ENCODE measurements at places on chromosomes 1 and 21. TPM values are rescaled to one million over a fixed set of nuclear protein-coding genes. Genes with fewer than 3 reads are reported as not detected.

Gene OR14I1
- total RNA-seq: not detected

Gene KPRP
- total RNA-seq: not detected

Gene FAM110D
- total RNA-seq: not detected

Gene MMEL1
- total RNA-seq: not detected

Gene ANGPTL7
- total RNA-seq: 0.34 TPM

Gene RHD
- total RNA-seq: not detected

Gene CD48
- total RNA-seq: not detected

Gene PIP5K1A
- total RNA-seq: 34.7 TPM

Gene UBE4B
- 48.7 TPM for total RNA-seq

Gene TRIM67
- 0.15 TPM for total RNA-seq

Gene C1QC
- not detected for total RNA-seq

Gene CELF3
- not detected for total RNA-seq

Gene KCNQ4
- 0.10 TPM for total RNA-seq

Gene ACOT11
- total RNA-seq: 0.69 TPM

Gene DNAJC8
- 59.8 TPM for total RNA-seq

Gene PROK1
- not detected for total RNA-seq

Gene PLPPR4
- 0.20 TPM for total RNA-seq

Gene KMO
- total RNA-seq: not detected

Gene GRIK3
- total RNA-seq: not detected

Gene PLA2G2F
- not detected for total RNA-seq

Gene SMG7
- total RNA-seq: 28.9 TPM

Gene CRYBG2
- total RNA-seq: not detected

Gene AMPD1
- total RNA-seq: not detected

Gene PLCH2
- not detected for total RNA-seq

Gene KAZN
- 23.3 TPM for total RNA-seq

Gene HENMT1
- total RNA-seq: 3.4 TPM

Gene CALML6
- total RNA-seq: 0.10 TPM

Gene KCNH1
- not detected for total RNA-seq

Gene VCAM1
- 18.8 TPM for total RNA-seq

Gene CHI3L1
- 3,366 TPM for total RNA-seq

Gene COL6A1
- 7,693 TPM for total RNA-seq

Gene NBPF10
- 1.9 TPM for total RNA-seq

Gene ZNF684
- 1.2 TPM for total RNA-seq

Gene GJA9
- not detected for total RNA-seq

Gene IL24
- not detected for total RNA-seq

Gene CD101
- 0.49 TPM for total RNA-seq

Gene ALPL
- total RNA-seq: 104 TPM

Gene KANK4
- total RNA-seq: not detected

Gene LRRC38
- total RNA-seq: not detected

Gene METTL13
- total RNA-seq: 20.7 TPM

Gene CELSR2
- 0.44 TPM for total RNA-seq

Gene LCE2C
- total RNA-seq: not detected

Gene EPHA8
- not detected for total RNA-seq

Gene PBX1
- 39.5 TPM for total RNA-seq

Gene OPN3
- 9.0 TPM for total RNA-seq

Gene PDPN
- 50.9 TPM for total RNA-seq

Gene RGS7
- not detected for total RNA-seq

Gene LCE3E
- total RNA-seq: not detected

Gene ILF2
- total RNA-seq: 95.6 TPM

Gene F3
- total RNA-seq: 39.2 TPM

Gene KCNA2
- total RNA-seq: 0.10 TPM

Gene RIPPLY3
- total RNA-seq: not detected

Gene HAO2
- not detected for total RNA-seq

Gene MXRA8
- total RNA-seq: 641 TPM

Gene SLAMF9
- total RNA-seq: not detected

Gene TNFSF4
- 2.0 TPM for total RNA-seq

All from cardiac ventricle fibroblast (primary cell).